ENCODE measurements at places on chromosomes 13 and 19.

- DNase-seq: peak; percentile 64
Observed at GRCh38 chr13:51681037-51681678, 96.9 kb downstream of the WDFY2 start.

- no peak for DNase-seq
Observed at GRCh38 chr13:25042151-25042865, 53.6 kb upstream of the PABPC3 start.

DNA sequence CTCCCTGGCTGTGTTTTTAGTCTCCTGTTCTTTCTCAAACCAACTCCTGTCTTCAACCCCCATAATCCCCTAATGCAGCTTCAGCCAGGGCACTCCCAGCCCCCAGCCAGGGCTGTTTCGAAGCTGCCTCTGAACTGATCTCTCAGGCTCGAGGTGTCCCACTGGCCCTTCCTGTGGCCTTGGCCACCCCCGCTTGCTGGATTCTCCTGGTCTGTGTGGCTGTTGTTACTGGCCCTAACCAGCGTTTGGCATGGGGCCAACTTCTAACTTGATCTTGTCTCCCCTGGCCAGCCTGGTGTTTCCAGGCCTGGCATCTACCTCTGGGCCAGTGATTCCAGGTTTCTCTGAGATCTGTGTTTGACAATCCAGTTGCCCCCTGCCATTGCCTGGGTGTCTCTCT lies 11.0 kb downstream of the XAB2 start:
- no peak for DNase-seq

GRCh38 chr13:98484289-98485219 lies 92.4 kb downstream of the STK24 start:
- DNase-seq: peak; percentile 95

GRCh38 chr13:49213997-49214916 lies 5.9 kb upstream of the MLNR start:
- DNase-seq: no peak

- no peak for DNase-seq
Observed at GRCh38 chr13:98339684-98340425, 162.8 kb upstream of the RNF113B start.

DNA sequence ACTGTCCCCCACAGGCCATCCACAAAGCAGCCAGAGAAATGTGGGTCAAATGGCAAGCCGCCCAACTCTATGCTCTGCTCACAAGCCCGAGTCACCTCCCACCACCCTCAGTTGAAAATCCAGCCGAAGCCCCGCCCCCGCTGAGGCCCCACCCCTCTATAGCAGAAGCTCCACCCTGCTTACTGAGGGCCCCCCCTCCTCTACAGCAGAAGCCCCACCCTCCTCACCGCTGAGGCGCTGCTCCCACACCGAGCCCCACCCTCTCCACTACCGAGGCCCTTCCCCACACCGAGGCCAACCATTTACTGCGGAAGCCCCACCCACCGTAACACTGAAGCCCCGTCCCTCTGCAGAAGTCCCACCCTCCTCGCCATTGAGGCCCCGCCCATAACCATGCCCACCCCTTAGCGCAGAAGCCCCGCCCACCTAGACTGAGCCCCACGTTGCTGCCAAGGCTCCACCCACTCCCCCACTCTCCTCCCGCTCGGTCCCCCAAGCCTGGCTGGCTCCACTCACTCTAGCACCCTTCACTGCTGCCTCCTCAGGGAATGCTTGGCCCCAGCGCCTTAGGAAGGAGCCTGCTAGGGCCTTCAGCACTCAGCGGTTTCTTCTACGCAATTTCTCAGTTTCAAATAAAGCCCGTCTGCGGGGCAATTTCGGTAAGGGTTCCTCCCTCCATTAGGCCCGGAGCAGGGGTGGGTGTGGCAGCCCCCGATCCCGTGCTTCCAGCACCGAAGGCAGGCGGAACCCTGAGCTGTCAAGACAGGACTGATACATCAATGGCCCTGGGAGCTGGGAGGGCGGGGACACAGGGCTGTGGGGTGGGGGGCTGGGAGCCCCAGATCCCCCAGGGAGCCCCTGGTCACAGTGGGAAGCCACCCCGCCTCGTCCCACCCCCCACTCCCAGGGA lies 9.0 kb upstream of the MYDGF start:
- no peak for DNase-seq

GRCh38 chr13:109773276-109773675 lies 13.1 kb downstream of the IRS2 start:
- no peak for DNase-seq

- DNase-seq: no peak
Observed at GRCh38 chr19:48635966-48636858, 967 bp downstream of the DBP start.

DNA sequence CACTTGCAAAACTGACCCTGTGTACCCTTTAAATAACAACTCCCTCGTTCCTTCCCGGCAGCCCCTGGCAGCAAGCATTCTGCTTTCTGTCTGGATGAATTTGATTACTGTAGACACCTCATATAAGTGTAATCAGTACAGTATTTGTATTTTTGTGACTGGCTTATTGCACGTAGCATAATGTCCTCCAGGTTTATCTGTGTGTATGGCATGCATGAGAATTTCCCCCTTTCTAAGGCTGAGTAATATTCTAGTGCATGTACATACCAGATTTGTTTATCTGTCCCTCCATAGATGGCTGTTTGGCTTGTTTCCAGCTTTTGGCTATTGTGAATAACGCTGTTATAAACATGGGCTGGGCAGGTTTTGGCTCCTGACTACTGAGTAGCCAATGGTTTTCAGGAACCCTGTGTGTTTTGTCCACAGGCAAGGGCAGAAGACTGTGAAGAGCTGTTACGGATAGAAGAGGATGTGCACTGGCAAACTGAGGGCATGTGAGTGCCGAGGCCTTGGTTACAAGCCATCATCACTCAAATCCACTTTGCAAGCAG lies 98.0 kb downstream of the ESD start:
- DNase-seq: no peak

DNA sequence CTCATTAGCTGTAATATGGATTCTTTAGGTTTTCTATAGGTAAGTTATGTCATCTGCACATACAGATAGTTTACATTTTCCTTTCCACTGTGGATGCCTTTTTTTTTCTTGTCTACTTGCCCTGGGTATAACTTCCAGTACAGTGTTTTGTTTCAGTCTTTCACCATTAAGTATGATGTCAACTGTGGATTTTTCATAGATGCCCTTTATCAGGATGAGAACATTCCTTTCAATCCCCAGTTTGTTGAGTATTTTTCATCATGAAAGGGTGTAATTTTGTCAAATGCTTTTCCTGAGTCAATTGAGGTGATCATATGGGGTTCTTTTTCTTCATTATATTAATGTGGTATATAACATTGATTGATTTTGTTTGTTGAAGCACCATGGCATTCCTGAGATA lies 43.6 kb upstream of the SACS start:
- DNase-seq: no peak

- no peak for DNase-seq
Observed at GRCh38 chr19:34556488-34556887, 74.9 kb downstream of the WTIP start.

DNA sequence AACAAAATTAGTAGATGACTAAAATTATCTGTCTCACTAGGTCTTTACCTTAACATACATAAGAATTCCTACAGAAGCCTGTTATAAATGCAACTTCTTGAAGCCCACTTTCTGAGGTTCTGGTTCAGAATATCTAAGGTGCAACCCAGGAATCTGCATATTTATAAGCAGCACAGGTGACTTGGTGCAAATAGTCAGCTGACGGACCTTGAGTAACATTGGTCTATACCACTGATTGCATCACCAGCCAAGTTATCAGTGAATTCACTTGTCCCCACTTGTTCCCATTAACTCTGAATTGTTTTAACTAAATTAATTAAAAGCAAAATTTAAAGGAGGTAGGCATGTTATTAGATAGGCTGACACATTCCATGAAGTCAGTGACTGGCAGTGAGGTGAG lies 109.9 kb downstream of the FRY start:
- no peak for DNase-seq

- DNase-seq: no peak
Observed at GRCh38 chr19:18456279-18456678, 18.3 kb upstream of the ISYNA1 start.

- peak; percentile 93 for DNase-seq
Observed at GRCh38 chr13:36096461-36097416, 34.4 kb downstream of the DCLK1 start.

- no peak for DNase-seq
Observed at GRCh38 chr13:91145571-91146205, 201.8 kb upstream of the MIR17HG start.

DNA sequence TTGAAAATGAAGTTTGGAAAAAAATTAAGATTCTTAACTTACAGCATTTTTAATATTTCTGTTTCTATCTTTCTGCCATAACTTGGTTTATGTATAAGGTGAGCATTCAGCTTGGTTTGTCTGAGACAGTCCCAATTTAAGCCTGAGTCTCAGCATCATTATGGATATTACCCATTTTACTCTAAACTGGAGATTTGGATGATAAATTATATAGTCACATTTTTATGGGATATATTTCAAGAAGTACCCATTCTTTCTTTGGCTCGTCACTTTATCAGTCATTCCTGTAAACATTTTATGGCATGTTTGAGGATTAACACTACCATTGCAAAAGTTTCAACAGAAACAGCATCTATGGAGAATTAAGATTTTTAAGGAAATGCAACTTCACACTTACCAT lies 1129.0 kb upstream of the PCDH9 start:
- DNase-seq: no peak

- DNase-seq: no peak
Observed at GRCh38 chr13:21799671-21800070, 128.8 kb downstream of the FGF9 start.

GRCh38 chr19:22545751-22546150 lies 88.4 kb upstream of the ZNF492 start:
- no peak for DNase-seq

DNA sequence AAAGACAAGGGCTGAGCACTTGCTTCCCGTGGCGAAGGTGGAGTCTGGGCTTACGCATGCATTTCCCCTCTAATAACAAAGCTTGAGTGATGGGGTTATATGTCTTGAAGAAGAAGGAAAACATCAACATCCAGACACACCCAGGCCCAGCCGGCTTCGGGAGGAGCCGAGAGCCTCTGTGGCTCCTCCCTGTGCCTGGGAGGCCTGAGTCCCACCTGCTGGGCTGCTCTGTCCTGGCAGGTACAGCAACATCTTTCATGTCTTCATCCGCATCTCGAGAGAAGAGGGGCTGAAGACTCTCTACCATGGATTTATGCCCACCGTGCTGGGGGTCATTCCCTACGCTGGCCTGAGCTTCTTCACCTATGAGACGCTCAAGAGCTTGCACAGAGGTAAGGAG lies 30.6 kb downstream of the TMEM161A start:
- no peak for DNase-seq

GRCh38 chr13:35693134-35693784 lies 216.8 kb upstream of the MAB21L1 start:
- DNase-seq: no peak

DNA sequence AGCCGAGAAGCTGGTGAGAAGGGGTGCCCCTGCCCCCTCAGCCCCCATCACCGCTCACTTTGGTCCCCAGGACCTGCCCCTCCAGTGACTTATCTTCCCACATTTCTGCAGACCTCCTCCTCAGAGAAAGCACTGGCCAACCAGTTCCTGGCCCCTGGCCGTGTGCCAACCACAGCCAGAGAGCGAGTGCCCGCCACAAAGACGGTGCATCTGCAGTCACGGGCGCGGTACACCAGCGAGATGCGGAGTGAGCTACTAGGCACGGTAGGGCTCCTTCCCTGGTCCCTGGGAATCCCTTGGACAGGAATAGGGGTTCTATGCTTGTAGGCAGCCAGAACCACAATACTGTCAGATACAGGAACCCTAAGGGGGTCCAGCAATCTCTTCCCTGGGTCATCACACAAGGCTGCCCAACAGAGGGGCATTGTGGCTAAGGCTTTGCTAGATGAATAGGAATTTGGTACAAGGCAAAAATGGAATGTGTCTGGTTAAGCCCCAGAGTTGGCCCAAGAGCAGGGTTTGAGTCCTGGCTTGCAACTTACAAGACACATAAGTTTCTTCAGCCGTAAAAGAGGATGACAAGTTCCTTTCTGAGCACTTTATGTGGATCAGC lies 1.0 kb downstream of the USE1 start:
- no peak for DNase-seq

DNA sequence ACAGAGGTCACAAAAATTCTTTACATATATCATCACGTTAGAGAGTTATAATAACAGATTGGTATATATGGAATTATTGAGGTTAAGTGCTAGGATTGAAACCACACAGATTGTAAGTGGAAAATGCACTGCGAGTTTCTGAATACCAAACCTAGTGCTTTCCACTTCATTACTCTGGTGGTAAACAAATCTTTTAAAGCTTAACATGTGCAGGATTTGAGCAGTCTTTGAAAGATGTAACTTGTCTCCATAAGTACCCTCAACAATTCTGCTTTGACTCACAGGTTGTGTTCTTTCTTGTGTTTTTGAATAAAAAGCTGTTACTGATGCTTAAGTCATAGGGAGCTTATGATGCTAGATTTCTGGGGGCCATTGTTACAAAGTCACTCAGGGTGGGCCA lies 314.7 kb upstream of the DACH1 start:
- no peak for DNase-seq

GRCh38 chr13:98129059-98129746 lies 13.7 kb upstream of the FARP1 start:
- no peak for DNase-seq

- DNase-seq: peak; percentile 57
Observed at GRCh38 chr19:53195265-53195903, 2.2 kb upstream of the ZNF665 start.

DNA sequence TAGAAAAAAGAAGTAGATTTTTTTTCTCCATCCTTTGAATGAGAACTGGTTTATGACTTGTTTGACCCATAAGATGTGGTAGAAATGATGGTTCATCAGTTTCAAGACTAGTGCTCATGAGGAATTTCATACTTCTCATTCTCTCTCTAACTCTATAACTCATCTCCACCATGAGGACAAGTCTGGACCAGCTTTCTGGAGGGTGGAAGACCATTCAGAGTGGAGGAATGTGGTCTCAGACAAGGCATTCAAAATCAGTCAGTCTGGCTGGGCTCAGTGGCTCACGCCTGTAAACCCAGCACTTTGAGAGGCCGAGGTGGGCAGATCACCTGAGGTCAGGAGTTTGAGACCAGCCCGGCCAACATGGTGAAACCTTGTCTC lies 3.5 kb upstream of the EID2 start:
- DNase-seq: no peak

GRCh38 chr13:51453207-51453958 lies 547 bp upstream of the INTS6 start:
- DNase-seq: no peak

DNA sequence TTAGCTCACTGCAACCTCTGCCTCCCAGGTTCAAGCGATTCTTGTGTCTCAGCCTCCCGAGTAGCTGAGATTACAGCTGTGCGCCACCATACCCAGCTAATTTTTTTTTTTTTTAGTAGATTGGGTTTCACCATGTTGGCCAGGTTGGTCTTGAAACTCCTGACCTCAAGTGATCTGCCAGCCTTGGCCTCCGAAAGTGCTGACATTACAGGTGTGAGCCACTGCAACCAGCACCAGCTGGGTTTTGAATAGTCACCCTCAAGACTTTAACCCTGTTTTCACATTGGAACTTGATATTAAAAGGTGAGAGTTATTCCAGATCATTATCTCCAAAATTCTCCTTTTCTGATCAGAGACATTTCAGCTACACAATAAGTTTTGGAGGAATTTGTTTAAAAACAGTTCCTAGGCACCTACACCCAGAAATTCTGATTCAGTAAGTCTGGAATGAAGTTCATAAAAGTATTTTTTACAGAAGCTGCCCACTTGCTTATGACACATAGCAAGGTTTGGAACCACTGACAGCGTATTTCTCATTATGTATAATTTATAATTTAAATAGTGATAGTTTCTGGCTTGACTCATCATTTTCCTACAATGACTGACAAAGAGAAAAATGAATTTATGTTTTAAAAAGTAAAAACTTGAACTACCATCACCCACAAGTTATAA lies 417.3 kb downstream of the DIAPH3 start:
- peak; percentile 8 for DNase-seq

GRCh38 chr13:81230386-81230785 lies 889.5 kb upstream of the SPRY2 start:
- no peak for DNase-seq
